ENCODE measurements at places on chromosomes 3 and 15.

- DNase-seq = no peak
Measured at GRCh38 chr3:191246630-191247029, 47.6 kb downstream of the OSTN start.

GRCh38 chr3:30281526-30281925, 324.9 kb upstream of the TGFBR2 start:
- no peak for DNase-seq

DNA sequence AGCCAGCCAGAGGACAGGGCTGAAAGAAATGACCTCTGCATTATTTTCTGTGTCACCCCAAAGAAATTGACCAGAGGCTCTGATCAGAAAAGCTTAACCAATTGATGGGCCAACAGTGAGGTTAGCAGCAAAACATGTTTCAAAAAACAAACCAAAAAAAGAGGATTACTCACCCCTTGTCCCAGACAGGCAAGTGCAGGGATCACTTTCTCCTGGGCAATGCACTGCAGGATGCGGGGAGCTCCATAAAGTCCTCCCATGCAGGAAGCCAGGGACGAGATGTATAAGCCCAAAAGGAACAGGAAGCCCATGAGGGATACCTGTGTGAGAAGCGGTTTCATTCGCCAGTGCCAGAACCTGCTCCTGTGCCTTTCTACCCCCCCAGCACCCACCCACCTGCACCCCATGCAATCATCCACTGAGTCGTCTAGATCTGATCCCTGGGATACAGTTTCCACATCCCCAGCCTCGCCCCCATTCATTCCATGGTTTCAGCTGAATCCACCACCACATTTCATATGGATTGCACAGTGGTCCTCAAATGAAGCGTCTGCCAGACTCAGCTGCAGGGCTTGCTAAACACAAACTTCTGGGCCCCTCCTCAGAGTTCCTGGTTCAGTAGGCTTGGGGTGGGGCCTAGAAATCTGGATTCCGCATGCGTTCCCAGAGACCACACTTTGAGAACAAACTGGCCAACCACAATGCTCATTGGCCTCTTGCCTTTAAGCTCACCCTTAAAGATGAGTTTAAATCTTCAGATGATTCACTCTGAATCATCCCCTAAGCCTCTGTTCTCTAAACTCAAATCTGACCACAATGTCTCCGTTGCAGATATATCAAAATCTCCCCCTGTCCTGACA, 54.4 kb upstream of the HEG1 start:
- no peak for DNase-seq

GRCh38 chr15:57440167-57440566, 63.9 kb downstream of the CGNL1 start:
- no peak for DNase-seq

- DNase-seq = peak; percentile 61
Measured at GRCh38 chr3:104909721-104910120, 457.0 kb upstream of the ALCAM start.

DNA sequence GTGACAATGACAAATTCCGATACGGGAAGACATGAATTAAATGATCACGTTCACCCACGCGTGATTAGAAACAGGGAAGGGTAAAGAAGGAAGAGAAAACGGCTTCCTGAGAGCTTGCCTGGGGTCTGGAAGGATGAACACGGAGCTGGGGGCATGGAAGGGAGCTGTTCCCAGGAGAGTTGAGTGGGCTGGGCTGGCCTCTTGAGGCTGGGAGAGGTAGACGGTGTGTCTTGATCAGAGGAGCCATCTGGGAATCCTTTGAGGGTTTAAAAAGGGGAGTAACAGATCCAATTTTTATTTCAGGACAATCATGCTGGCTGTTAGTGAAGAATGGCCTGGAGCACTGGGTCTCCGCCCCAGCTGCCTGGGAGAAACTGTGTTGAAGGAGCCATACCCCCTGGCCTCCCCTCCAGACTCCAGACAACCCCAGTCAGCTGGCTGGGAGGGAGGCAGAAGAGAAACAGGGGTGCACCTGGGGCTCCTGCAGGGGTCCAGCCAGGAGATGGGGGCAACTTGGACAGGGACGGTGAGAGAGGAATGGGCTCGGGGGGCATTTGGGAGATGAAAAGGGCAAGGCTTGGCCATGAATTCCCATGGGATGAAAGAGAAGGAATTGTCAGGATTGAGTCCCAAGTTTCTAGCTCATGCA, 53.6 kb upstream of the CGNL1 start:
- peak; percentile 48 for DNase-seq

- DNase-seq = no peak
Measured at GRCh38 chr3:15180042-15180611, 25.9 kb upstream of the CAPN7 start.

GRCh38 chr3:50195501-50196252, 4.3 kb downstream of the GNAT1 start:
- no peak for DNase-seq

GRCh38 chr3:15207836-15208504, 1.9 kb downstream of the CAPN7 start:
- DNase-seq = no peak

GRCh38 chr3:17967953-17968607, 225.6 kb upstream of the TBC1D5 start:
- no peak for DNase-seq

DNA sequence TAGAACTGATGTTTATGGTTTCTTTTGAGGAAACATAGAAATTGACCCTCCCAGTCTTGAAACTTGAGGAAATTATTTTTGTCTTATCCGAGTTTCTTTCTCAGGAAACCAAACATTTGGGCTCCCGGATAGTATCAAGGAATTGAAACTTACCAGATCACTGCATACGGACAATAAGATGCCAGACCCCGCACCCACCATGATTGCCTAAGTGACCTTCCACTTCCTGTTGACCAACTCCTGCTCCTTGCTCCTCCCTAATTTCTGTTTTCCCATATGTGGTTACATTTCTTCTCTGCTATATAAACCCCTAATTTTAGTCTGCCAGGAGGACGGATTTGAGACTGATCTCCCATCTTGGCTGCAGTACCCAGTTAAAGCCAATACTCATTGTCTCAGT, 118.4 kb upstream of the TPRG1 start:
- no peak for DNase-seq

GRCh38 chr15:31291048-31291578, 35.5 kb upstream of the KLF13 start:
- DNase-seq = no peak
